Progenitor cell of endocrine pancreas (in vitro differentiated cells): ENCODE measurements at places on chromosomes 7 and 10. TPM values are rescaled to one million over a fixed set of nuclear protein-coding genes. Genes with fewer than 3 reads are reported as not detected.

GRCh38 chr7:34603711-34604444, 54.1 kb upstream of the NPSR1 start:
- H3K27ac ChIP-seq: no peak overlapping the region
- no peak for DNase-seq
- H3K4me1 ChIP-seq: no peaks in the 10 kb centered on the region
- no peaks in the 10 kb centered on the region for H3K36me3 ChIP-seq
- peaks cover 7% of the 10 kb centered on the region for H3K27me3 ChIP-seq
- H3K4me3 ChIP-seq: no peak overlapping the region

GRCh38 chr7:28483112-28483511, 70.8 kb downstream of the CREB5 start:
- no peak overlapping the region for H3K27ac ChIP-seq
- no peak for DNase-seq
- peaks cover 26% of the 10 kb centered on the region for H3K27me3 ChIP-seq
- H3K4me1 ChIP-seq: peaks cover 4% of the 10 kb centered on the region
- no peak overlapping the region for H3K4me3 ChIP-seq
- no peaks in the 10 kb centered on the region for H3K36me3 ChIP-seq

- H3K4me3 ChIP-seq: no peak overlapping the region
- no peaks in the 10 kb centered on the region for H3K27me3 ChIP-seq
- no peak overlapping the region for H3K27ac ChIP-seq
- H3K36me3 ChIP-seq: peaks cover 9% of the 10 kb centered on the region
These were observed 7.8 kb downstream of the RNF216 start for GRCh38 chr7:5773661-5774086.

GRCh38 chr10:102140218-102140617, 7.4 kb downstream of the PPRC1 start:
- H3K36me3 ChIP-seq: peaks cover 19% of the 10 kb centered on the region
- no peak overlapping the region for H3K27ac ChIP-seq
- DNase-seq: no peak
- H3K27me3 ChIP-seq: no peaks in the 10 kb centered on the region

- DNase-seq: no peak
- peak overlapping the region; percentile 61 for H3K4me3 ChIP-seq
- H3K4me1 ChIP-seq: peaks cover 22% of the 10 kb centered on the region
- H3K36me3 ChIP-seq: no peaks in the 10 kb centered on the region
- H3K27ac ChIP-seq: peak overlapping the region; percentile 18
- H3K27me3 ChIP-seq: peaks cover 74% of the 10 kb centered on the region
These were observed 1.7 kb downstream of the SFXN3 start for GRCh38 chr10:101032637-101033224.

MPP7 gene
- total RNA-seq: 17.1 and 17.5 TPM in 2 replicates

CASP7 gene
- 11.6 and 12.8 TPM in 2 replicates for total RNA-seq
